ENCODE measurements at places on chromosomes 7 and 10.

DNA sequence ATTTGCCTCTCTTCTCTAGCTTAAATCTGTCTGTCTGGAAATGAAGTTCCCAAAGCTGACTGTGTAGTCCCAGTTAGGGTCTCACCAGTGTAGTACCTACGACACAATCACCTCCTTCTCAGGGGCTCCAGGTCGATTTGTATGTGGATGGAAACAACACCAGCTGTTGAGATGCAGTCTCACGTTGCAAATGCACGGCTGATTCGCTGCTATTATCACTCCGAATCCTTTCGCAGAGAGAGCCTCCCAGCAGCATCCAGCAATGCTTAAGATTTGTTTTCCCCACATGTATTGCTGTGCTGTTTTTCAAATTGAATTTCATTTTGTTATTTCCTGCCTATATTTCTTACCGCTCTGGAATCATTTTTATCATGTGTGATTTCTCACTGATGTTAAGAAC is 16.3 kb downstream of the VSTM4 start:
- no peak for DNase-seq

GRCh38 chr10:61944410-61945147 is 43.1 kb downstream of the ARID5B start:
- DNase-seq, result no peak

GRCh38 chr7:40135317-40135610 is 459 bp downstream of the SUGCT start:
- no peak for DNase-seq

DNA sequence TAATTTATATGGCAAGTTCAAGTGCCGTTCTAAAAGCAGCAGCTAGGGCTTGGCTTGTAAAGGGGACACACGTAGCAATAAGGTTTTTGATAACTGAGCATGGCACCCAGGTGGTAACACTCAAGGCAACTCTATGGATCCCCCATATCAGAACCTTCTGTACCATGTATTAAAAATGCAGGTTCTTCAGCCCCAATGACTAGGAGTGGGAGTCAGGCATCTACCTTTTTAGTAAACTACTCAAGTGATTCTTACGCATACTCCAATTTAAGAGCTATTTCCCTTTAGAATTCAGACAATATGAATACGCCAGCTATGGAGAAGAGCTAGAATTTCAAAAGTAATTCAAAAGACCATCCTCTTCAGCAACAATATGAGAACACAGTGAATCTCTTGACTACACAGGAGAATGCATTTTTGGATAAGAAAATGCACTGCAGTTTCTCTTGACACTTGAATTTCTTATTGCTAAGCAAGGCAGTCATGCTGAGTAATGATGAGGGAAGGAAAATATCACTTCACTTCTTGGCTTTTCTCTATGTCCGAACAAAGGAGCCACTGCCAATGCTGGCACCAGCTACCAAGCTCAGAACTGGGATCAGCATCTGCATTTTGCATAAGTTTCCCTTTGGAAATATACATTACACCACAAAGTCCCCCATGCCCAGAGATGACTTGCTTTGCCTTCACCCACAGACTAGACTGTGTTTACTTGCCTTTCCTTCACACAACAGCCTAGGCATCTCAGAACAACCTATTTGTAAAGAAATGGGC is 53.5 kb downstream of the ABLIM1 start:
- DNase-seq, result no peak

DNA sequence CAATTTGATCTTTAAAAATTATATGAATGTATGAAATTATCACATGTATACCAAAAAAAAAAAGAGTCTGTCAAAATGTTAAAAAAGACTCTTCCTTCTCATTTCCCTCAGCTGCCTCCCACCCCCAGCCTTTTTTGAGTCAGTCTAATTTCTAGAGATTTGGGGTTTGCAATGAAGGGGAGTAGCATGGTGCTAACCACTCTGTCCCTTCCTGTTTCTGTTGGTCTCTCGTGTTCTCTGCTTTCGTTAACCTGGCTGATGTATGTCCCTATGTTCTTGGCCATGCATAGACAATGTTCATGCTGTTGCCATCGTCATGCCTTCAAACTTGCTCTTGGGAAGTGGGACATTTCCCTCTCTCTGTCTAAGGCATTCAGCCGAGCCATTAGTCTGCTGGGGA is 474.1 kb downstream of the LRMDA start:
- no peak for DNase-seq

DNA sequence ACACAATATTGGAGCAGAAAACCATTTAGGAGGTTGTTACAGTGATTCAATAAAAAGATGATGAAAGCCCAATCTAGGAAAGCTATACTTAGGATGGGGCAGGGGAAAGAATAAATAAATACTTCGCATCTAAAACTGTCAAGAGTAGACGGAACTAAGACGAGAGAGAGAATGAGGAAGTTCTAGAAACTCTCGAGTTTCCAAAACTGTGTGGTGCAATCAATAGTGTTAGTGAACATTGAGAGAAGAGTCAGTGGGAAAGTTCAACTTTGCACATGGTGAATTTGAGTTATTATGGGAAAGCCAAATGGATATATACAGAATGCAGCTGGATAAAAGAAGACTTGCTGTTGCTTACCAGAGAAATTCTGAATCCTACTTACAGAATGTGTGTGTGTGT is 133.8 kb upstream of the MEOX2 start:
- no peak for DNase-seq

DNA sequence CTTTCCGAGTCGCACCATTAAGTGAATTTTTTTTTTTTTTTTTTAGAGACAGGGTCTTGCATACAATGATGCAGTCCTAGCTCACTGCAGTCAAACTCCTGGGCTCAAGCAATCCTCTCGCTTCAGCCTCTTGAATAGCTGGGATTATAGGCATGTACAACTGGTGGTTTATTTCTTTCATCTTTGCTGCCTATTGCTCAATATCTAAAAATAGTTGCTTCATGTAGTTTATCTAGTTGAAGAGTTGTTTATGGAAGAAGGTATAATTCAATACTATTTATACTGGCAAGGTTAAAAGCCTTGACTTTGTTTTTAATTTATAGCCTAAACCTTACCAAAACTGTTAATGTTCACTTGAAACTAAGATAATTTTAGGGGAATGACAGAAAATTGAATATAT is 66.9 kb downstream of the SEMA3D start:
- DNase-seq, result no peak

DNA sequence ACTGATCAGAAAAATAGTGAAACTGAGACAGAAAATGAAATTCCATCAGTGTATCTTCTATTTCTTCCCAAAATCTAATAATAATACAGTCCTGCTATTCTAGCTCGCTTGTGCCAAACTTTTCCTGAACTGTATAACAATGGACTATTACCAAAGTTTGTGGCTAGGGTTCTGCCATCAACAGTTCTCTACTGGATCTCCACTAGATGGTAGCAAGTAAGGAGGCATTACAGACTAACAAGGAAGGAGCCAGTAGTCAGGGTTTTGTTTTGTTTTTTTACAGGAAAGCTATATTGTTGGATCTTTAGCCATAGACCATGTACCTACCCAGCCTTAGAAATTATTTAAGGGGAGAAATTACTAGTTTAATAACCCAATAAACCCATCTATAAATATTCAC is 10.8 kb downstream of the MTERF1 start:
- DNase-seq, result no peak

DNA sequence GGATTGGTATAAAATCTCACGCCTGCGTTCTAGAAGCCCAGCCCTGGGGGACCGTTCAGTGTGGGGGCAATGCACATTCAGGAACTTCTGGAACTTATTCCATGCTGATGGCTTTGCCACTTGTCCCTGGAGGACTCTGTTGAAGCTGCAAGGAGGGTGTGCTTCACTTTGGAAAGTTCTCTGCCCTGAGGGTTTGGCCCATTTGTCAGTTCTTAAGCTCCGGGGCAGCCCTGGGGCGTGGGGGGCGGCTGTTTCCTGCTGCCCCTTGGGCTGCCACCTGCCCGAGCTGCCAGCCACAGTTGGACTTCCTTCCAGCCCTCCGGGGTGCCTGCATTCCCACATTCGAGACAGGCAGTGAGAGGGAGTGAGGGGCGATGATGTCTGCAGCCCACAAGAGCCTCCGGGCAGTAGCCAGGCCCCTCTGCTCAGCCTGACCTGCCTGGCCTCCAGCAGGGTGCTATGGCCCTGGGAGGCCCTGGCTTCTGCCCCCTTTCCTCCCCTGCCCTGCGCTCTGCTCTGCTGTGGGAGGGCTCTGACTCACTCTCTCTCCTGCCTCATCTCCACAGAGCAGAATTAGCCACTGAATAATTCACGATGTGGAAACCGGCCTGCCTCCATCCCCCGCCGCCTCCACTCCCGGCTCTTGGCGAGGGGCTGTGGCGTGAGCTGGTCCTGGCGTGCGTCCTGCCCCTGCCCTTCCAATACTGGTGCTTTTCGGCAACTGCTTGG is 1.9 kb downstream of the TTYH3 start:
- DNase-seq, result no peak

GRCh38 chr10:17506856-17507471 is 52.6 kb upstream of the ST8SIA6 start:
- no peak for DNase-seq

- no peak for DNase-seq
Observed at GRCh38 chr10:49207113-49207512, 18.9 kb upstream of the TMEM273 start.

- DNase-seq, result no peak
Observed at GRCh38 chr7:98995523-98996149, 117.3 kb downstream of the TRRAP start.

All from stimulated activated CD8-positive, alpha-beta memory T cell treated with anti-CD3 and anti-CD28 coated beads, Interleukin-4, amount 100 ng/mL, for 1 hour (primary cell).